ENCODE measurements at places on chromosomes 1 and 21. TPM values are rescaled to one million over a fixed set of nuclear protein-coding genes. Genes with fewer than 3 reads are reported as not detected.

SELP gene
- total RNA-seq, result 43.2 TPM

TTC34 gene
- 0.41 TPM for total RNA-seq

CYP4Z1 gene
- 3.9 TPM for total RNA-seq

- H3K36me3 ChIP-seq, result no peaks in the 10 kb centered on the region
- H3K4me3 ChIP-seq, result no peak overlapping the region
- DNase-seq, result no peak
- no peak overlapping the region for H3K27ac ChIP-seq
Measured at GRCh38 chr1:58231204-58231603, 315.3 kb downstream of the OMA1 start.

DNA sequence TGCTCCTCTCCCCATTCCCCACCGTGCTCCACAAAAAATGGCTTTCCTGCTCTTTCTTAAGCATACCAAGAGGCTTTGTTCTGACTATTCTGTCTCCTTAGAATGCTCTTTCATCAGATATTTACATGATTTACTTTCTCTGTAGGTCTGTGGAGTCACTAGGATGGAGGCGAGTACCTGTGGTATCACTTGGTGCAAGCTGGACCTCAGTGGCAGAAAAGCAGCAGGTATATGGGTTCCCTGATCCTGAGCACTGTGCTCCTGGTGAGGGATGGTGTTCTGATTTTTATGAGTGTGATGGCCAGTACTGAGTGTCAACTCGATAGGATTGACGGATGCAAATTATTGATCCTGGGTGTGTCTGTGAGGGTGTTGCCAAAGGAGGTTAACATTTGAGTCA lies 10.0 kb downstream of the C1orf87 start:
- no peaks in the 10 kb centered on the region for H3K27me3 ChIP-seq
- no peak overlapping the region for H3K27ac ChIP-seq
- DNase-seq, result no peak
- H3K4me1 ChIP-seq, result peaks cover under 1% of the 10 kb centered on the region
- no peak overlapping the region for H3K4me3 ChIP-seq
- H3K36me3 ChIP-seq, result no peaks in the 10 kb centered on the region

- no peak overlapping the region for H3K4me3 ChIP-seq
- H3K36me3 ChIP-seq, result no peaks in the 10 kb centered on the region
- peaks cover 6% of the 10 kb centered on the region for H3K4me1 ChIP-seq
- H3K27ac ChIP-seq, result no peak overlapping the region
Measured at GRCh38 chr1:6243053-6243834, 735 bp upstream of the HES3 start.

DNA sequence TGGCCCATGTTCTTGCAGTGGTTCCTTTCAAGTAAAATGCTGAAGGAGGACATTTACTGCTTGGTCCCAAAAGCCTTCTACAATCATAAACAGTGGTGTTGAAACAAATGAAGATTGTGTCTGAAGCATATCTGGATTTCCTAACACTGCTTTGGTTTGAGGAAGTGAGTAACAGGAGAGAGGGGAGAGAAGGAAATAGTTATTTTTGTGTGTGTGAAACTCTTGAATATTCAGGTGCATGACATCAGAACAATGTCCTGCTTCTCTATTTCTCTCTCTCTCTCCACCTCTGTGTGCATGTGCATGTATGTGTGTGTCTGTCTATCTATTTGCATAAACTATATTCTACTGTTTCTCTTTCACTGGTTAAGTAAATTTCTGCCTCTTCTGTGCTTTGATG lies 61.4 kb upstream of the TNFSF18 start:
- no peak overlapping the region for H3K27ac ChIP-seq
- no peak for DNase-seq
- H3K27me3 ChIP-seq, result no peaks in the 10 kb centered on the region
- no peaks in the 10 kb centered on the region for H3K36me3 ChIP-seq
- no peaks in the 10 kb centered on the region for H3K4me1 ChIP-seq
- no peak overlapping the region for H3K4me3 ChIP-seq
